ENCODE measurements at places on chromosomes 5 and 9. TPM values are rescaled to one million over a fixed set of nuclear protein-coding genes. Genes with fewer than 3 reads are reported as not detected.

Gene ANKRD34B
- total RNA-seq: under 0.01 TPM

Gene SPDL1
- total RNA-seq: 2.2 TPM

Gene IFNK
- not detected for total RNA-seq

Gene FCN2
- not detected for total RNA-seq

Gene PCDHB4
- total RNA-seq: under 0.01 TPM

Gene CDX1
- not detected for total RNA-seq

Gene IRX1
- 0.81 TPM for total RNA-seq

Gene MCC
- under 0.01 TPM for total RNA-seq

Gene PCDHGA6
- 1.9 TPM for total RNA-seq

Gene CCIN
- 1.3 TPM for total RNA-seq

Gene SHC3
- 0.27 TPM for total RNA-seq

Gene SARDH
- total RNA-seq: 10.5 TPM

Gene SLC6A3
- not detected for total RNA-seq

Gene ELAVL2
- total RNA-seq: not detected

Gene PCDHB16
- total RNA-seq: not detected

Gene GNA14
- under 0.01 TPM for total RNA-seq

Gene PSMD5
- 10.2 TPM for total RNA-seq

Gene HRCT1
- total RNA-seq: not detected

Gene GPR21
- total RNA-seq: 12.1 TPM

Gene GKAP1
- 1.9 TPM for total RNA-seq

Gene IFNA13
- total RNA-seq: not detected

Gene CDKN2B-AS1
- total RNA-seq: not detected

Gene SPATA31A7
- not detected for total RNA-seq

Gene ZNF608
- total RNA-seq: 5.9 TPM

Gene TAF11L5
- not detected for total RNA-seq

Gene C9orf50
- not detected for total RNA-seq

Gene ELOVL7
- total RNA-seq: 8.1 TPM

Gene PCDH1
- total RNA-seq: 0.27 TPM

Gene PDE8B
- 0.27 TPM for total RNA-seq

Gene PCDHA1
- not detected for total RNA-seq

Gene ZNF454
- 0.54 TPM for total RNA-seq

Gene EIF4E1B
- total RNA-seq: not detected

Gene ANKRD55
- under 0.01 TPM for total RNA-seq

Gene SV2C
- total RNA-seq: under 0.01 TPM

Gene FCN1
- 10.5 TPM for total RNA-seq

Gene FOXI1
- total RNA-seq: not detected

Gene LECT2
- not detected for total RNA-seq

Gene PDE6A
- under 0.01 TPM for total RNA-seq

Gene CCL27
- total RNA-seq: not detected

Gene MSANTD3
- total RNA-seq: 13.2 TPM

Gene CCDC183
- total RNA-seq: 1.6 TPM

Gene SAXO1
- total RNA-seq: under 0.01 TPM

Gene ADAMTS16
- not detected for total RNA-seq

Gene B4GALT1
- total RNA-seq: 9.4 TPM

Gene KIAA0825
- 2.2 TPM for total RNA-seq
